ENCODE measurements at places on chromosomes 13 and 19.
A peak's percentile ranks its signal among the peaks of the same experiment; 100 is the strongest.

GRCh38 chr13:57932061-57932460 lies 300.5 kb downstream of the PCDH17 start:
- no peak for DNase-seq

- DNase-seq = no peak
Observed at GRCh38 chr19:13033819-13034611, 38.7 kb downstream of the NFIX start.

- no peak for DNase-seq
Observed at GRCh38 chr19:1554968-1555367, 13.2 kb downstream of the MEX3D start.

DNA sequence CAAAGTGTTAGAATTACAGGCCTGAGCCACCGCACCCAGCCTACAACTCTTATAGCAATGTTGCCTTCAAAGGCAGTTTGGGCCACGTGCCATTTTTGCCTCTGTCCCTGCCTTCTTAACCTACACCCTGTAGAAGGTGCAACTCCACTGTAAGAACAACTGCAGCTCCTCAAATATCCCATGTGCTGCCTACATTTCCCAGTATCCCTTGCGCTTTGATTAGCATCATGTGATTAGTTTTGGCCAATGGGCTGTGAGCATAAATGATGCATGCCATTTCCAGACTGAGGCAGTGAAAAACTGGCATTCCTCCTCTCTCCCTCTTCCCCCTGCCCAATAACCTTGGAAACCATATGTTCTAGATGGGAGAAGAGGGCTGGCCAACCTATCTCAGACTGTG lies 75.2 kb upstream of the MRI1 start:
- DNase-seq = no peak

DNA sequence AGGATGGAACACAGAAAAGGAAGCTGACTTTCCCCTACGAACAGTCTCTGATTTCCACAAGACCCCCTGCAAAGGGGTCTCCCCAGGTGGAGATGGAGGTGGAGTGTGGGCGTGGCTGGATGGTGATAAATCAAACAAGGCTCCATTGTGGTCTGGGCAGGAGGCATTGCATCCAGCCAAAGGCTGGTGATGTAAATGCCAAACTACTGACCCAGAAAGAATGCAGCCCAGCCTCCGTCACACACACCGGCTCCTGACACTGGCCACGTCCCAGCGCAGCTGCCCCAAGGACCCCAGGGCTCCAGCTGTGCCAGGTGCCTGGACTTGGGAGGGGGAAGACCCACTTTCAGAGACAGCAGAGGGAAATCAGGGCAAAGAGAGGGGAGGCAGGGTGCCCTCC lies 6.3 kb downstream of the SLC7A1 start:
- no peak for DNase-seq

DNA sequence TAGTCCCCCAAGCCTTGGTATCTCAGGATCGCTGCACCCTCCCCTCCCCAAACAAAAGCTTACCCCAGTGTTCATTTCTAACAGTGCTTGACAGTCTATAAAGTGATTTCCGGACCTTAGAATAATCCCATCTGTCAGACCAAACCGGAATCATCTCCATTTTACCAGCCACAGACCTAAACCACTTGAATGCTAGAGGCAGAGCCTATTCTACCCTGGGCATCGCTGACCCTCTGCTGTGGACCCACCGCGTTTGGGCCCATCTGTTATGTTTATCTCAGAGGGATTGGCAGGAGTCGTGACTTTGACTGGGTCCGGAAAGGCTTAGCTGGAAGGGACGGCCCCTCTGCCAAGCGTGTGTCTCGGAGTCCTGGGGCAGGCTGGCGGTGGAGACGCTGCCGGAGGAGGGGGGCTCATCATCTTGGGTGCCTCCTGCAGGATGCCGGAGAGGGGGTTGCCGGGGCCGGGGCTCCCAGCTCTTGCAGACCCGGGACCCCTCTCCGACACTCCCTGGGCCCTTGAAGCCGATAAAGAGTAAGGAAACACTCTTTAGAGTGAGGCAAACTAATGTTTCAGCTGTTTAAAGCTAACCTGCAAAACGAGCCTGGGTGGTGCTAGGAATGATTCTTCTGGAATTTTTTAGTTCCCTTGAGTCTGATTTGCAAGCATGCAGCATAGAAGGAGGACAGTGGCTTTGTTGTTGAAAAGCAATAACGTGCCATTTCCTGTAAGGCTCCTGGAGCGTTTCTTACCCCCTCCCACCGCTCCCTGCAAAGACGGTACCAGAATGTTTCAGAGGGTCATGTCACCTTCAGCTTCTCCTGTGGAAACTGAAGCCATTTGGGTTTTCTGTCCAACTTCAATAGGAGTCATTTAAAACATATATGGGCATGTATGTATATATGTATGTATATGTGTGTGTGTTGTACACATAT lies 1.3 kb downstream of the SLC25A42 start:
- DNase-seq = no peak

DNA sequence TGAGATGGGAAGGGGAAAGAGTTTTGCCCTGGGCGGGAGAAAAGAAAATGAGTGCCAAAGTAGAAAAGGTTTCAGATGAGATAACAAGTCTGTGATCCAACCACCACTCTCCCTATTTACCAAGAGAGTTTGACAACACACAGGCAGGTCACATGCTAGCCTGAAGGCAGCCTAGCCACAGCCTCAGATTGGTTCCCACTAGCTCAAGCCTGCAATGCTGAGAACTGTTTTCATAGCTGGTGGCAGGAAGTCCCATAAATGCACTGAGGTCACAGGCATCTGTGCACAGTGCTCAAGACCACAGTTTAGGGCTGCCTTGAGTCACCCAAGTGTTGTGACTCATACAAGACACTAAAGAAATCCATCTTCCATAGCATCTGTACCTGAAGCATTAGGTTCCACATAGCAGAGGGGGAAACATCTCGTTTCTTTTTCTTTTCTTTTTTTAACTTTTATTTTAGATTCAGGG lies 18.5 kb upstream of the POP4 start:
- DNase-seq = no peak

DNA sequence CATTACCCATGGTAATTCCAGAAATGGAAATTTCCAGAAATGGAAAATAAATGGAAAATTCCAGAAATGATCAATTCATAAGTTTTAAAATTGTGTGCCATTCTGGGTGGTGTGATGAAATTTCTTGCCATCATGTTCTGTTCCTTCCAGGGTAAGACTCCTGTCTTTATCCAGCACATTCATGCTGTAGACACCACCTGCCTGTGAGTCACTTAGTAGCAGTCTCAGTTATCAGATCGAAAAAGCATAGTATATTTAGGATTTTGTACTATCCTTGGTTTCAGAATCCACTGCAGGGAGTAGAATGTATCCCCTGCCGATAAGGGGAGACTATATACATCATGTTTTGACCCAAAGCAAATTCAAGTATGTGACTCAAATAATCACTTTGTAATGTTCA lies 26.7 kb upstream of the CSNK1A1L start:
- DNase-seq = no peak

DNA sequence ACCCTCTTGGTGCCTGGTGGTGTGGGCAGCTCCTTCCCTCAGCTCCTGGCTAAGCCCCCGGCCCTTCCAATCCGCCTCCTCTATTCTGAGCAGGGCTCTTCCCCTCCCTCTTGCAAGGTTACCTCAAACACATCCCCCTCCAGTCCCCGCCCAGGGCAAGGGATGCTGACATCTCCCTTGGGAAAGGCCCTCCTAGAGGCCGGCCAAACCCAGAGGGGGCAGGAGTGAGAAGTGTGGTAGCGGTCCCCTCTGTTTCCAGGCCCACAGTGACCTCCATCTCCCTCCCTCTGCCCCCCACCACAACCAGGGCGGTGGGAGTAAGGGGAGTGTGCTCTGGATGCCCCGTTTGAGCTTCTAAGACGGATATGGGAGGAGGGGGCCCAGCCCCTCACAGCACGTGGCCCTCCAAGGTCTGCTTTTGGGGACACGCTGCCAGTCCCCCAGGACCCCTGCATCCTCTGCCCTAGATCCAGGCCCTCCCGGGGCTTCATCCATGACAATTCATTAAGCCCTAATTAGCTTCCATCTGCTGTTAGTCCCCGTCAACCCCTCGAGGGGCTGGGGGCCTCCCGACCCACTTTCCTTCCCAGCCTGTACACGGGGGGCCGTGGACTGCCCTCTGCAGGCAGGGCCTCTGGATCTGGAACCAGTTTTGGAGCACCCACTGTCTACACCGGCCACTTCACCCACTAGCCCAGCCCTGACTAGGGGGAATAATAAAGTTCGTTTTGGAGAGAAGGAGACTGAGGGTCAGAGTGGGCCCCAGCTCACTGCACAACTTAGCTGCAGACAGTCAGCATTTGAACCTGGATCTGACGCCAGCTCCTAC lies 2.3 kb downstream of the LINGO3 start:
- no peak for DNase-seq

GRCh38 chr19:56134654-56134921 lies 6.5 kb upstream of the ZNF444 start:
- DNase-seq = no peak

- DNase-seq = no peak
Observed at GRCh38 chr13:76512721-76513145, 373.5 kb downstream of the KCTD12 start.

DNA sequence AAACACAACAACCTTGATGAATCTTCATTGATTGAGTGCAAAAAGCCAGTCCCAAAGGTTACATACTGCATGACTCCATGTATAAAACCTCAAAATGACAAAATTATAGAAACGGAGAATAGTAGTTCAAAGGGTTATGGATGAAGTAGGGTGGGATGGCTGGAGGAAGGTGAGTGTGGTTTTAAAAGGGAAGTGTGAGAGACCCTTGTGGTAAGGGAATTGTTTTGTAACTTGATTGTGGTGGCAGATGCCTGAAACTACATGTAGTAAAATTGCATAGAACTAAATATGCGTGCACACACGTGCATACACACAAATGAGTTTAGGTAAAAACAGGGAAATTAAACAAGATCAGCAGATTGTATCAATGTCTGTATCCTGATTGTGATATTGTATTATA lies 340.7 kb downstream of the MTUS2 start:
- no peak for DNase-seq

- no peak for DNase-seq
Observed at GRCh38 chr19:29326351-29326750, 113.4 kb upstream of the UQCRFS1 start.

GRCh38 chr19:9711815-9712214 lies 36.9 kb upstream of the ZNF562 start:
- no peak for DNase-seq

GRCh38 chr13:76418404-76418803 lies 467.8 kb downstream of the KCTD12 start:
- no peak for DNase-seq

GRCh38 chr19:44848812-44849447 lies 2.8 kb downstream of the NECTIN2 start:
- no peak for DNase-seq

DNA sequence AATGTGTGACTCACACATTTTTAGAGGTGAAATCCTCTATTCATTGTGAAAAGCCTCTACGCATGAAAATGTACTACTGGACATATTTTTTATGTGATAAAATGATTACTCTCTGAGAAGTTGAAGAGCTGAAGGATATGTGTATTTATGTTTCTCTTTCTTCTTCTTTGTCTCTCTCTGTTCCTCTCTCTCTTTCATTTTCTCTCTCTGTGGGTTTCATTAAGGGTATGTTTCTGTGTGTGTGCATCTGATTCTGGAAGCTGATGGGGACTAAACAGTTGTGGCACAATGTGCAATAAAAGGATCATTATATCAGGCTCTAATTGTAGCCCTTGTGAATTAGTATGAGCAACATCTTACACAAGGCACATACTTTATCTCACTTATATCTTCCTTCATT lies 867.7 kb downstream of the PCDH9 start:
- no peak for DNase-seq

- DNase-seq = no peak
Observed at GRCh38 chr19:14135985-14136508, 342 bp downstream of the ASF1B start.

DNA sequence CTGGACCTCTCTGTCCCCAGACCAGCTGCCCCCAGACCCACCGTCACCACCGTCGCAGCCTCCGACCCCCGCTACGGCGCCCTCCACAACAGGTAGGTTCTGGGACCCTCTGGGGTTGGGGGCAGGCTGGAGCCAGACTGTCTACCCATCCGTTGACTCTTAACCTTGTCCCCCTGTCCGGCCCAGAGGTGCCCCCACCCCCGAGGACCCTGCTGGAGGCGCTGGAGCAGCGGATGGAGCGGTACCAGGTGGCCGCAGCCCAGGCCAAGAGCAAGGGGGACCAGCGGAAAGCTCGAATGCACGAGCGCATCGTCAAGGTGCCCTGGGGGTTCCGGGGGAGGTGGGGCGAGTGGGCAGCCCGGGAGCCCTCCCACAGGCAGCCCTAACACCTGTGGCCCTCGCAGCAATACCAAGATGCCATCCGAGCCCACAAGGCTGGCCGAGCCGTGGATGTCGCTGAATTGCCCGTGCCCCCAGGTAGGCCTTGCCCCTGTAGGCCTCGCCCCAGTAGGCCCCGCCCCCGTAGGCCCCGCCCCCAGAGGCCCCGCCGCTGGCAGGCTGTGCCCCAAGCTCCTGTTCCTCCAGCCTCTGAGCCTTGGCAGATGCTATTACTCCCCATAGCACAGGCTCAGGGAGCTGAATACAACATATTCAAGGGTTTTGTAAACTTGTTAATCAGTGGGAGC lies 12.9 kb downstream of the CC2D1A start:
- DNase-seq = no peak

DNA sequence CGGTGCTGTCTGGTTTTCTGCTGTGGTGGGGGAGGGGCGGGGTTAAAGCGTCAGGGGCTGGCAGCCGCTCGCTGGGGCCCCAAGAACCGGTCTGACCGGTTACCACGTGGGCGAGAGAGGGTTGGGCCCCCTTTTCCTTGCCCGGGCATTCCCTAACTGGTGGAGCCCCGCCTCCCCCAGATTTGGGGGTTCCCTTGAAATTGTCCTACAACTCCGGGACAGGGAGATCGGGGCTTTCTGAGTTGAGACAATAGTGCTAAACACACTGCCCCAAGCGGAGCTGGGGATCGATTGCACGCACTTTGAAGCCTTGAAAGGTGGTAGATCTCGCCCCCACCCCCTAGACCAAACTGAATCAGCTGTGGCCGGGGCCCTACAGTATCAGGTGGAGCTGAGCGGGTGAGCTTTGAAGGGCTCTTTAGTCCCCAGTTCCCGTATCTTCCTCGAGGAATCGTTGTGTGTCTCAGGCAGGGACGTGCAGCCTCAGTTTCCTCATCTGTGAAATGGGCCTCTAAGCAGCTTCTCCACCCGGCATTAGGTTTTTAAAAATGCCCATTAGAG lies 4.8 kb downstream of the IER2 start:
- DNase-seq = no peak

- no peak for DNase-seq
Observed at GRCh38 chr19:34120846-34121639, 51.3 kb upstream of the LSM14A start.

- peak; percentile 99 for DNase-seq
Observed at GRCh38 chr13:94711561-94712286, 621 bp downstream of the SOX21 start.
